ENCODE measurements at places on chromosomes 7 and 10.

DNA sequence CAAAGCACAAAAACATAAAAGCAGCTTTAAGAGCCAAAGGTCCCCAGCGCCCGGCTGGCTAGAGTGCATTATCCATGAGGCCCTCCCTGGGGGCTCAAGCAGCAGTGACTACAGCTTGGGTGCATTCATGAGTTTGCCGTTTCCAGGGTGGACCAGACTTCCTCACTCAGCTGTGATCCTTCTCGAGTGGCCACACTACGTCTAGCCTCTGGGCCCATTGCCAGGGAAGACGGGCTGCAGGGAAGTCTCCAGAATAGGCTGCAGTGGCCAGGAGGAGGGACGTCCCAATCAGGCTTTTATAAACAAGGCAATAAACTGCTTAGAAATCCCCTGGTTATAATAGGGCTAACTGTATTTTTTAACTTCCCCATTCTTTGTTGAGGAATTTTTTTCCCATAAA lies 89.4 kb upstream of the C1QL3 start:
- no peak for DNase-seq
- no peak overlapping the region for H3K4me3 ChIP-seq
- no peaks in the 10 kb centered on the region for H3K36me3 ChIP-seq
- H3K4me1 ChIP-seq, result no peaks in the 10 kb centered on the region
- no peaks in the 10 kb centered on the region for H3K27me3 ChIP-seq

- no peaks in the 10 kb centered on the region for H3K36me3 ChIP-seq
- H3K27ac ChIP-seq, result no peak overlapping the region
- H3K4me1 ChIP-seq, result no peaks in the 10 kb centered on the region
- no peak overlapping the region for H3K4me3 ChIP-seq
- DNase-seq, result no peak
- no peaks in the 10 kb centered on the region for H3K27me3 ChIP-seq
Observed at GRCh38 chr10:6778992-6779701, 199.1 kb upstream of the PRKCQ start.

DNA sequence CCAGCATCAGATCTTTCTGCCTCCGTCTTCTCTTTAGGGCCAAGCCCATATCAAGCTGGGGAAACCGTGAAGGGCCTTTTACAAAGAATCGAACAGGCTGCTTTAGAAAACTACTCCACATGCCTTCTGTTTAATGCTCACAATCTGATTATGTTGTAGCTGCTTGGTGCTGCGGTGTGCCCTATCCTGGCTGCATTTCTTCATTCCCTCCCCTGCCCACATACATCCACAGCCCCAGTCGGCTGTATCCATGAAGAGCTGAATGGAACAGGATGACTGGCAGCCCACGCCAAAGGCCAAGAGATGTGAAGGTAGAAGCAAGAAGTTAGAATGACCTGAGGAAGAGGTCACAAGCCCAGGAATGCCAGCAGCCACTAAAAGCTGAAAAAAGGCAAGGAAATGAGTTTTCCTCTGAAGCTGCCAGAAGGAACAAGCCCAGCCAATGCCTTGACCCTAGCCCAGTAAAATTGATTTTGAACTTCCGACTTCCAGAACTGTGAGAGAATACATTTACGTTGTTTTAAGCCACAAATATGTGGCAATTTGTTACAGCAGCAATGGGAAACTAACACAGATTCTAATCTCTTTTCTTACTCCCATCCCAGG lies 22.2 kb downstream of the TAS2R41 start:
- no peaks in the 10 kb centered on the region for H3K27me3 ChIP-seq
- H3K4me3 ChIP-seq, result no peak overlapping the region
- DNase-seq, result no peak
- H3K4me1 ChIP-seq, result no peaks in the 10 kb centered on the region
- H3K36me3 ChIP-seq, result no peaks in the 10 kb centered on the region

GRCh38 chr10:130799532-130799931 lies 512.0 kb downstream of the TCERG1L start:
- no peak for DNase-seq
- H3K4me3 ChIP-seq, result no peak overlapping the region
- H3K27me3 ChIP-seq, result peaks cover 2% of the 10 kb centered on the region
- H3K27ac ChIP-seq, result no peak overlapping the region
- no peaks in the 10 kb centered on the region for H3K4me1 ChIP-seq

GRCh38 chr10:70920519-70920918 lies 32.2 kb upstream of the PCBD1 start:
- no peaks in the 10 kb centered on the region for H3K4me1 ChIP-seq
- DNase-seq, result no peak
- H3K27ac ChIP-seq, result no peak overlapping the region
- H3K4me3 ChIP-seq, result no peak overlapping the region
- H3K36me3 ChIP-seq, result no peaks in the 10 kb centered on the region

DNA sequence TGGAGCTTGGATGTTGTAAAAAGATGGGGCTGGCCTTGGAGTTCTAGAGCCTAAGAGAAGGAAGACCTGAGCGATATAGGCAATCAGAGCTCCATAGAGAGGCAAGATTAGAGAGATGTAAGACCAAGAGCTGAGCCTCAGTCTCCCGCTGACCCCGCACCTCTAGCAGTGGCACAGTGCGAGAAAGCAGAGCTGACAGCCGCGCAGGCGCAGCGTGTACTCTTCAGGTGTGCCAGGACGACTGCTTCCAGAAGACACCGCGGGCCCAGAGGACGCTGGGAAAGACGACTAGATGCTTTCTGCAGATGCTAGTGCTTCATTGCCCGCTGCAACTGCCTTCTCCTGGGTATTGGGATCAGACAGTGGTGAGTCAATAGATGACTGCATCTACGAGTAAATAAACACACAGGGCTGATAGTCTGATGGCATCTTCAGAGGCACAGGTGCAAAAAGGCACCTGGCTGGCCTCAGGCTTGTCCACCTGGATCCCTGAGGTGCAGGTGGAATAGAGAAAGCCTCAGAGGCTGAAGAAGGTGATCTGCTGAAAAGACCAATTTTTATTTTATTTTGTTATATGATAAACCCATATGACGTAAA lies 38.1 kb upstream of the CCDC6 start:
- no peak for DNase-seq
- H3K4me1 ChIP-seq, result no peaks in the 10 kb centered on the region
- no peaks in the 10 kb centered on the region for H3K36me3 ChIP-seq
- no peak overlapping the region for H3K4me3 ChIP-seq
- no peaks in the 10 kb centered on the region for H3K27me3 ChIP-seq

DNA sequence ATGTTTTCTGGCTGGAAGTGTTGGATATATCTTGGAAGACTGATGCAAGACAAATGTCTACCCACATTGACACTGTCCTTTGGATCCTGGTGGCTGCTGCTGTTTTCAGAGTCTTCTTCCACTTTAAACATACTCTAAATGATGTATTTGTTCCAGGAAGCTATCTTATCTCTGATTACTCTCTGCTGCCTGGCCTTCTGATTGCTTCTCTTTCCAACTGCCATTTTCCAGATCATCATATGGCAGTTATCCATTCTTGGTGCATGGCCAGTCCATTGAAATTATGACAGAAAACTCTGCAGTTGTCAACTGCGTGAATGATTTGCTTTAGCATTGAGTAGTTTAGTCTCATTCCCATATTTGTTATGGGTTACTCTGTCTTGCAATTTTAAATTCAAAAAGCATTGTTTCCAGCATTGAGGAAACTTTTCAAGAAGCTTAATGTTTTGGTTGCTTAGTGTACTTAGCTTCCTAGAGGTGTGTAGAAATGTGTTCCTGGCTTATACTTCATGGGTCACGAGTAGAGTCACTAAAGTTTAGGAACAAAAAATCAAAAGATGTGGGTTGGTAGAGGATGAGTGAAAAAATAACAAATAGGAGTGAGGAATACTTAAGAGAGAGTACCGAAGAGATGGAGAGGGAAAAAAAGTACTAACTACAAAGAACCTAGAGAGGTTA lies 268.3 kb upstream of the MTPN start:
- no peak overlapping the region for H3K4me3 ChIP-seq
- H3K27ac ChIP-seq, result no peak overlapping the region
- no peak for DNase-seq
- H3K4me1 ChIP-seq, result no peaks in the 10 kb centered on the region

DNA sequence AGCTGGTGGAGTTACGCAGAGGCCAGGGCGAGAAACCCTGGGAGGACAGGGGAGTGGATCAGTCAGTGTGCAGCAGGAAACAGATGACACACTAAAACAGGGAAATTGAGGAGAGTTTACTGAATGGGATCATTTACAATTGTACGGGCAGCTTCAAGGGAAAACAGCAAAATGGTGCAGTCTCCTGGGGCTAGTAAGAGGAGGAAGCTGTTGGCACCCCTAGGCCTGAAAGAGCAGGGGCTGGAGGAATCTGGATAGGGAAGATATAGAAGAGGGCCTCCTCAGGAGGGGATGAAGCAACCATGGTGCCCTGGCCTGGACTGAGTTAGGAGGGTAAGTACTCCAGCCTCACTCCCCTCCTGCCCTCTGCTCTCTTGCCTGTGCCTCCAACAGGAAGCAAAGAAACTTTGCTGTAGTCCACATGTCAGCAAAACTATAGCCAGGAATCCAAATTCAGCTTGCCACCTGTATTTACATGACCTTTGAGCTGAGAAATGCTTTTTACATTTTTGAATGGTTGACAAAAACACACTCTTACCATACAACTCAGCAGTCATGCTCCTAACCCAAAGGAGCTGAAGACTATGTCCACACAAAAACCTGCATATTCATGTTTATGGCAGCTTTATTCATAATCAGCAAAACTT lies 52.3 kb upstream of the OPN4 start:
- H3K27me3 ChIP-seq, result no peaks in the 10 kb centered on the region
- no peaks in the 10 kb centered on the region for H3K36me3 ChIP-seq
- no peak for DNase-seq
- H3K4me3 ChIP-seq, result no peak overlapping the region

- no peaks in the 10 kb centered on the region for H3K4me1 ChIP-seq
- H3K4me3 ChIP-seq, result no peak overlapping the region
- H3K27ac ChIP-seq, result no peak overlapping the region
- no peak for DNase-seq
Observed at GRCh38 chr10:188546-188945, 53.3 kb downstream of the ZMYND11 start.

- no peaks in the 10 kb centered on the region for H3K27me3 ChIP-seq
- no peak for DNase-seq
Observed at GRCh38 chr10:50360077-50360850, 108.9 kb upstream of the ASAH2 start.

GRCh38 chr10:8639486-8640185 lies 585.1 kb downstream of the GATA3 start:
- H3K36me3 ChIP-seq, result no peaks in the 10 kb centered on the region
- no peaks in the 10 kb centered on the region for H3K4me1 ChIP-seq
- DNase-seq, result no peak
- no peak overlapping the region for H3K4me3 ChIP-seq
- H3K27me3 ChIP-seq, result no peaks in the 10 kb centered on the region

DNA sequence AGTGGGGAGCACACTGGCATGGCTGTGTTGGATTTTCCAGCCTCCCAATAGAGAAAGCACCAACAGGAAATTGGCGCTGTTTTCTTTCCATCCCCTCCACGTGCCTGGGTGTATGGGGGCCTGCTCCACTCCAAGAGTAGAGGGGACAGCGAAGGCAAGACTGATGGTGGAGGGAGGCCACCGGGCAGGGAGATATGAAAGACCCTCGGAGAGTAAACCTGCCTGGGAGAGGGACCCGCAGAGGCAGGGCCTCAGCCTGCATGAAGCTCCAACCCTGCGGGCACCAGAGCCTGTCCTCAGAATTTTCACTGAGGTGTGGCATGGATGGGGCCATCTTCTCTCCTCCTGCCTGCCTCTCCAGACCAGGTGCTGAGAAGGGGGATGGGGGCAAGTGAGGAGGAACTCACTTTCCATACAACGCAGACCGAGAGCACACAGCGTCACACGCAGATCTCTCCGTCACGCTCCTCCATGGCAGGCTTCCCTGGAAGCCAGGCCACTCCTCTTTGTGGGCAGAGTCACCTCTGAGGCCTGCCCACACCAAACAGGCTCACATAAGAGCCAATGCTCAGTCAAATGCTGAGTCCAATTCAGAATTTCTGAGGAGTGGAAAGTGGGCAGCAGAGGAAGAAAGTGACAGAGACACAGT lies 18.8 kb downstream of the ANXA11 start:
- H3K4me1 ChIP-seq, result peaks cover 6% of the 10 kb centered on the region
- H3K27ac ChIP-seq, result no peak overlapping the region
- no peaks in the 10 kb centered on the region for H3K36me3 ChIP-seq
- H3K4me3 ChIP-seq, result no peak overlapping the region
- no peaks in the 10 kb centered on the region for H3K27me3 ChIP-seq

DNA sequence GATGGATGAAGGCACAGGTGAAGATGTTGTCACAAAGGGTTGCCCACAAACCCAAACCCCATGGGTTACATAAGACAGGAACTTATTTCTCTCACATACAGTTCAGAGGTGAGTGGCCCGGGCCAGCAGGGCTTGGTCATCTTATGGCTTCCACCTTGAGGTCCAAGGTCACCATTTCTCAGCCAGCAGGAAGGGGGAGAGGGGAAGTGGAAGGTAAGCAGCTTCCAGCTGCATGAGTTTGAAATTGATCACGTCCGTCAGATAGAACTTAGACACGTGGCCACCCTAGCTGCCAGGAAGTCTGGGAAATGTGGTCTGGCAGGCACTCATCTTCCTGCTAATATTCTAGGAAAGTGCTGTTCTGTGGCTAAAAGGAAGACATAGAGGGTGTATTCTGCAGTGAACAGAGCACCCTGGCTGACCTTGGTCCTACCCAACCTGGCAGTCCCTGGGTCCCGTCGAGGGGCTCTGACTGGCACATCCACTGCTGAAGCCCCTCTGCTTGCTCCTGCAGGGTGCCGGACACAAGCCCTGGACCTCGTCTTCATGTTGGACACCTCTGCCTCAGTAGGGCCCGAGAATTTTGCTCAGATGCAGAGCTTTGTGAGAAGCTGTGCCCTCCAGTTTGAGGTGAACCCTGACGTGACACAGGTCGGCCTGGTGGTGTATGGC lies 49.5 kb downstream of the VWA2 start:
- no peaks in the 10 kb centered on the region for H3K27me3 ChIP-seq
- H3K4me1 ChIP-seq, result peaks cover 5% of the 10 kb centered on the region
- no peak for DNase-seq
- H3K4me3 ChIP-seq, result no peak overlapping the region
- peaks cover 3% of the 10 kb centered on the region for H3K36me3 ChIP-seq

DNA sequence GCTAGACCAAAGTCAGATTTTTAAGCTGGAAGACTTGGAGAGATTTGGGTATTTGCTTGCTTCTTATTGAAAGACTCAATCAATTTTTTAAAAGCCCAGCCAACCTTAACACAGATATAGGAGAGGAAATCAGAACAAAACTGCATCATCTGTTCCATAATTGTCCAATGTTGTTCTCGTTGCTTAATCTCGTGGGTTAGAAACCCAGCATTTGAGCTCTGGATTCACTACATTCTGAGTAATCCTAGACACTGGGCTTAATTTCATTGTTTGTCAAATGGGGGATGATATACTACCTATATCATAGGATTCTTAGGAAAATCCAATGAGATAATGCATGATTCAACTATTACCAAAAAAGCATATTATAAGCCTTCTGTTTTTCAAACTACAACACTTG lies 48.9 kb downstream of the CALD1 start:
- no peak for DNase-seq
- H3K27ac ChIP-seq, result no peak overlapping the region
- H3K4me3 ChIP-seq, result no peak overlapping the region
- H3K4me1 ChIP-seq, result no peaks in the 10 kb centered on the region
- no peaks in the 10 kb centered on the region for H3K36me3 ChIP-seq
- H3K27me3 ChIP-seq, result no peaks in the 10 kb centered on the region

Measured in Panc1 (cell line).